ENCODE measurements at places on chromosomes 1 and 21.
A peak's percentile ranks its signal among the peaks of the same experiment; 100 is the strongest.

DNA sequence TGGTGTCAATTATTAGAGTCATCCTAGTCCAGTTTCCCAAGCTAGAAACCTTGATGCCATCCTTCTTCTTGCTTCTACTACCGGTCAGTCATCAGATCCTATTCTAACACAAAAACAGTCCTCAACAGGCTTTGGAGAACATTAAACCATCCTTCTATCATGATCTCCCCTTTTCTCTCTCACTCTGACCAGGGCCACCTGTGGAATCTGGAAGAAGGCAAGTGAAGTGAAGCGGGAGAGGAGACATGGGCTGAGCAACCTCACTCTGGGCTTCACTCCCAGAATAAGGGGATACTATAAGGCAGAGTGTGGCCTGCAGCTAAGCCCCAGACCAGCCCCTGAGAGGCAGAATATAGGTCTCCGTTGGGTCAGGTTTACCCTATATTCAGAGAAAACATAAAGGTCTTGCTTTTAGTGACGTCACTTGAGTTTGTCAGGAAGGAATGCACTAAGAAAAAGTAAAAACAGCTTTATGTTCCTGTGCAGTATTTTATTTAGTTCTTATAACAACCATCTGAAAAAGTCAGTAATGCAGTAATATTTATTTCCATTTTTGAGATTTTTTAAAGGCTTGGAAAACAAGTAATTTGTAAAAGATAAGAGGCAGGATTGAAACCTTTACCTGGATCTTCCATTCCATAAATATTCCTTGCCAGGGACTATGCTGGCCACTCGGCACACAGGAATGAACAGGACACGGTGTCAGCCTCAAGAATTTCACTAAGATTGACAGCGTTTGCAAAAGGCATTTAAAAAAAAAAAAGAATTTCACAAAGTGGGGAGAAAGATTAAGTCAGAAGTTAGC, 61.3 kb downstream of the NFASC start:
- DNase-seq, result no peak

DNA sequence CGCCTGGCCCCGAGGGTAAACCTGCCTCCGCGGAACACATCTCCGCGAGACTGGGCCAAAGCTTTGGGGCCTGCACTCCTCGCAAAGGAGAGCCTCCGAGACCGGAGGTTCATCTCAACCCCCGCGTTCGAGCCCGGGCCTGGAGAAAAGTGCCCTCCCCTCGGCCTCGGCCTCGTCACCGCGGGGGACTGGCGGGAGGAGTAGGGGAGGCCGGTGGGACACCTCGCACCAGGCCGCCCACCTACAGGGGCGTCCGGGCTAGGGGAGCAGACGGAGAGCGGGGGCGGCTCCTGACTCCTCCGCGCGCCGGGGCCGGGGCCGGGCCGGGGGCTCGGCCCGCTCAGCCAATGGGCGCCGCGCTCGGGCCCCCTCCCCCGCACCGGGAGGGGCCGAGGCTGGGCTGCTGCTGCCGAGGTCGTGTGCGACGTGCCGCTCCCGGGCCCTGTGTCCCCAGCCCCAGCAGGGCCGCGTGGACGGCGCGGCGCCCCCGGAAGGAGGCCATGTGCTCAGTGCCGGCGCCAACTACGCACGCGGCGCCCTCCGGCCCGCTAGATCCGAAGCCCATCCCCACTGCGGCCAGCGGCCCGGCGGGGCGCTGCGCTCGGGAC, 684 bp downstream of the SLC2A1 start:
- DNase-seq, result peak; percentile 49

DNA sequence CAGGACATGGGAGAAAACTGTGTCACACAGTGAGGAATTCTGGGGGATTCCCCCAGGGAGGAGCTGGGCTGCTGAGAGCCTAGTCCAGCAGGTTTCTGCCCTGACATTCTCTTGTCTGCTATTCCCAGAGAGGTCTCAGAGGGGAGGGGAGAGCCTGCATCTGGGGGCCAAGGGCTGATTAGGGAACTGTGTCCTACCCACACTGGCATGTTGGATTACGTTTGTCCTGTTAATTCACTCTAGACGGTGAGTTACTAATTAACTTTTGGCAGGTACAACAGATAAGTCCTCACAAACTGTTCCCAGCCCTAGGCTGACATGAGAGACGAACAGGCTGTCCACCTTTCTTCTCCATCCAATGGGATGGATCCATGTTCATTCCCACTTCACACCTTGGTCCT, 2.6 kb upstream of the SH3BGRL3 start:
- DNase-seq, result no peak

DNA sequence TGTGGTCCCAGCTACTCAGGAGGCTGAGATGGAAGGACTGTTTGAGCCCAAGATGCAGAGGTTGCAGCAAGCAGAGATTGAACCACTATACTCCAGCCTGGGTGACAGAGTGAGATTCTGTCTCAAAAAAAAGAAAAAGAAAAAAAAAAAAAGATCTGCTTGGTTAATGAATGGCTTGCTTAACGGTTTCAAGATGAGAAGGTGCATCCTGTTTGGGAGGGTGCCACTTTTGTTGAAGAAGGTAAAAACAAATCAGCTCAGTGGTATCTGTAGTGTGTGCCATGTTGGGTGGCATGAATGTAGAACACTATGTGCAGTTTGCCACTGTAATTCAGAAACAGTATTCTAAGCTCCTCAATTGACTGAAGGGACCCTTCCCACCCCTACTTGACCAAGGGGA, 94.9 kb upstream of the ETV3 start:
- DNase-seq, result no peak

DNA sequence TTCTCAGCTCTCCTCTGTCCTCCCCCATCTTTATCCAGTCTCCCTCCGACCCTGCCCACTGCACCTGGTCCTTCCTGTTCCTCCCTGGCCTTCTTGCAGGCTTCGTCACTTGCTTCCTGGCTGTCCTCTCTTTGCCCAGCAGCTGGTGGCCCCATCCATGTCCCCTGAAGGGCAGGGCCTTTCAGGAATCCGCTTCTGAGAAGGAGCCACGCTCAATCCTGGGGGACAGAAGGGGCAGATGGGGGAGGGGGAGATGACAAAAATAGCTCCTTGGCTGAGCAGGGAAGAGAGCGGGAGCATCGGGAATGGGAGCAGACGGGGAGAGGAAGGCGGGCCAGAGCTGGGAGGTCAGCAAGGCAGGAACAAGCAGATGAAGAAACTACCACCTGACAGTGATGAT, 40.7 kb downstream of the SLC30A1 start:
- no peak for DNase-seq

DNA sequence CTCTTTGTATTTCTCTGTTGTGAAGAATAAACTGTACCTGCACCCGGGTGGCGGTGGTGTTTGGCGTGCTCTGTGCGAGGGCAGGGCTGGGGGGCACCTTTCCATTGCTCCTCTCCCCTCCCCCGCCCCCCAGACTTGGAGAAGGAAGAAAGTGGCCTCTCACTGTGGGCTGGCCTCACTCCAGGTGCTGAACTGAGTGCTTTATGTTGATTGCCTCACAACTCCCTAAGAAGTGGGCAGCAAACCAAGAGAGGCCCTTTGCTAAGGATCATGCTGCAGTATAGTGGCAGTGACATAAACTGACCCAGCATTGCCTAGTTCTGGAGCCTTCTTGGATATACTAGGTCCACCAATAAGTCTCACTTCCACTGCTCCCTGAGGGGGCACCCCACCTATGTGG, 20.2 kb downstream of the A3GALT2 start:
- no peak for DNase-seq

DNA sequence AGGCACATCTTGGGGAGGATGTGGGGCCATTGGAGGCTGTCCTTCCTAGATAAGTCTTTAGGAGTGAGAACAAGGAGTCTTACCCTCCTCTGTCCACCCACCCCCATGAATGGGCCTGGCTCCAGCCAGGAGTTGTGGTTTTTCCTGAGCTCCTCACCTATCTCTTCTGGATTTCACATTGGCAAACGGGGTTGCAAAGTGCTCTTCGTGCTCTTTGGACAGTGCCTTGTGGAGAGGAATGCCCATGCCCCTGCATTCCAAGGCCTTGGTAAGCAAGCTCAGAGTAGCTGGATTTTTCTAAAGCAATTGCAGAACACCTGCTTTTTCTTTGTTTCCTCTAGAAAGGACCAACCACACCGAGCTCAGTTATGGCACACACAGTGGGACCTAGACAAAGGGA, 152.1 kb upstream of the CAMK1G start:
- DNase-seq, result no peak

GRCh38 chr21:36816561-36817130, 117.7 kb downstream of the SIM2 start:
- DNase-seq, result no peak
